ENCODE measurements at places on chromosomes 6 and 20.
A peak's percentile ranks its signal among the peaks of the same experiment; 100 is the strongest.

DNA sequence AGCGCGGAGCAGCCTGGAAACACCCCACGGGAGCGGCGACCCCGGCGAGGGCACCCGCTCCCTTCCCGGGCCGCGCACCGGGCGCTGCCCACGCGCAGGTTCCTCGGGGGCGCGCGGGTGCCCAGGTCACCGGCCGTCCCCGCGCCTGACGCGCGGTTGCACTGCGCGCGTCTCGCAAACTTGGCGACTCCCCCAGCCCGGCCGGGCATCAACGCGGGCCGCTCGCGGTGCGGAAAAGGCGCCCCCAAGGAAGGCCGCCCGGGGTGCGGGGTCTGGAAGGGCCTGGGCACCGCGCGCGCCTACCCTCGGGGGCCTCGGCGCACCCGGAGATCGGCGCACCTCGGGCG is 555 bp upstream of the ZBTB46 start:
- no peak for DNase-seq

DNA sequence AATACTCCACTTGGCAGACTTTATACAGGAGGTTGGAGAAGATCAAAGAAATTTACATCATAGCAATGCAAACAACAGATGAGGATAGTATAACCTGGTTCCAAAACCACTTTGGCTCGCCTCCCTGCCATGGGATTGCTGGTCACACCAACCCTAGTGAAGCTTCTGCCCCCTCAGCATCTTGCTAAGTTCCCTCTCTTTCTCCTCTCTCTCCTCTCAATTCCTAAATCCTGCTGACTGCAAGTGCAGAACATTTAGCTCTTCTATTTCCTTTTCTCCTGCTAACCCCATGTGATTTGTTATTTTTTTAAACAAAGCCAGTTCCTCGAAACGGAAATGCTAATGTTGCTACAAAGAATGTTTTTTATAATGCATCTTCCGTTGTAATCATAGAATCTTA is 50.3 kb upstream of the LY86 start:
- no peak for DNase-seq

GRCh38 chr20:62223571-62223970 is 3.5 kb upstream of the HRH3 start:
- no peak for DNase-seq

GRCh38 chr20:51394706-51395105 is 147.8 kb downstream of the NFATC2 start:
- no peak for DNase-seq

GRCh38 chr6:32152769-32153563 is 975 bp upstream of the PPT2 start:
- no peak for DNase-seq

GRCh38 chr6:169589699-169590257 is 112.1 kb downstream of the WDR27 start:
- DNase-seq, result no peak

- no peak for DNase-seq
Observed at GRCh38 chr6:41942067-41942851, 651 bp upstream of the CCND3 start.

- DNase-seq, result peak; percentile 92
Observed at GRCh38 chr6:89997456-89998445, 103.5 kb downstream of the GJA10 start.

- DNase-seq, result peak; percentile 56
Observed at GRCh38 chr20:62668441-62669027, 26.2 kb downstream of the SLCO4A1 start.

DNA sequence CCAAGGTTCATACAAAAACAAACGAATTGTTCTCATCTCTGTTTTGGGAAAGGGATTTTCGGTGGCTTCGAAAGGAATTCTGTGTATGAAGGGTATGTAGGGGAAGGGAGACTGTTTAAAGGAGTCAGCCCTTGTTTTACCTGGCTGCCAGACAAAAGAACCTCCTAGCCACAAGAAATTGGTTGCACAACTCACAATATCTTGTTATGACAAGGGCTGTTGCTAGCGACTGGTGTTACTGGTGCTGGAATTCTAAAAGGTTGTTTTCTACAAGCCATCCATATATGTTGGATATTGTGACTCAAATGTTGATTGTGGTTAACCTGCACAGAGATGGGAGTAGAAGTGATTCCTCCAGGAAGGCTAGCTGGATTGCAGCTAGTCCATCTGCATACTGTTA is 34.6 kb upstream of the CITED2 start:
- no peak for DNase-seq

DNA sequence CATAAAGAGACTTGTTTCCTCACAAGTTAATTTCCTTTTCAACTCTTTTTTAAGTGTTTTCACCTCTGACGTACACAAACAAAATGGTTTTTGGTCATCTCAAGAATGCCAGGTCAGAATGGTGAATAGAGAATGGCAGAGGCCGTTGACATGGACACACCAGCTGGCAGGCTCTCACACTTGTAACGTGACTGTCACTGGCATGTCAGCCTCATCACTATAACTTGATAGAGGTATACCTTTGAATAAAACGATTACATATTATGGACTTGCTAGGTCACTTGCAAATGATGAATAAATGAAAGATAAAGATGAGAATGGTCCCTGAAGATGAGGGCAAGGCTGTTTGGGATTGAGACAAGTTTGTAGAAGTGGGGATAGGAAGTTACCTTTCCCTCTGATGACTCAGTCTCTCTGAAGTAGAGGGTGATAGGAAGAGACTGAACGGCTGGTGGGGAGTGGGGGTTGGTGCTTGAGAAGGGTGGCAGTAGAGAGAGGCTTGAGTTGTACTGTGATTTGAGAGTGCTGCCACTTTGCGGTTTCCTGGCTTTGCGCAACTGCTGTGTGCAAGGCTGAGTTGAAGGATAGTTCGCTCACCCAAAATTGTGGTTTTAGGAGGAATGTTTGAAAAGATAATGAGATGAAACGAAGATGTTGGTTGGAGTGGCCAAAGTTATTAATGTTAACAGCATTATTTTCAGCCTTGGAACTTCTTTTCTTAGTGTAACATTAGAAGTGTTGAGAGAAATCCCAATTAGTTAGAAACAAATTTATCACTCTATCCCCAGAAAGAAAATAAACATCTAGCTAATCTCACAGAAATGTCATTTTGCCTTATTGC is 30.3 kb downstream of the TBPL1 start:
- DNase-seq, result no peak

DNA sequence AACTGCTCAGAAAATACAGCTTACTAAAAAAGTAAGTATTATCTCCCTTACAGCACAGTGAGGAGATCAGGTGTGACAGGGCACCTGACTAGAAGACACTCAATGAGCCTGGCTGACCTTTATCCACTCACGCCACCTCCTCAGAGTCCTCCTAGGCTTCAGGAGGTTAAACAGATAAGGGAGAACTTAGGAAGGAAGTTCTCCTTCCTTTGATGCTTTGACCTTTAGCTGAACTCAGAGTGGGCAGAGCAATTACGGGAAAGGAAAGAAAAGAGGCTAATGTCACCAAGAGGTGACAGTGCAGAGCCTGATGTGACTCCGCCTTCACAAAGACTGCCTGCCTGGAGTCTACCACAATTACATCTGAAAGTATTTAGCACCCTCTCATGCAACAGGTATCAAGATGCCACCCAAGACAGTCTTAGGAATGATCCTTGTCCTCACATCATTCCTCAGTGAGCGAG is 36.7 kb downstream of the MAN1A1 start:
- no peak for DNase-seq

GRCh38 chr20:56447227-56447626 is 21.2 kb upstream of the RTF2 start:
- DNase-seq, result no peak

- peak; percentile 35 for DNase-seq
Observed at GRCh38 chr6:84033523-84034451, at the start of gene MRAP2. TSS of gene MRAP2 (plus strand) at chr6:84033772. CDS start at chr6:84055319, 21,547 bp downstream.

GRCh38 chr20:32563311-32564272 is 21.5 kb downstream of the NOL4L start:
- DNase-seq, result no peak

DNA sequence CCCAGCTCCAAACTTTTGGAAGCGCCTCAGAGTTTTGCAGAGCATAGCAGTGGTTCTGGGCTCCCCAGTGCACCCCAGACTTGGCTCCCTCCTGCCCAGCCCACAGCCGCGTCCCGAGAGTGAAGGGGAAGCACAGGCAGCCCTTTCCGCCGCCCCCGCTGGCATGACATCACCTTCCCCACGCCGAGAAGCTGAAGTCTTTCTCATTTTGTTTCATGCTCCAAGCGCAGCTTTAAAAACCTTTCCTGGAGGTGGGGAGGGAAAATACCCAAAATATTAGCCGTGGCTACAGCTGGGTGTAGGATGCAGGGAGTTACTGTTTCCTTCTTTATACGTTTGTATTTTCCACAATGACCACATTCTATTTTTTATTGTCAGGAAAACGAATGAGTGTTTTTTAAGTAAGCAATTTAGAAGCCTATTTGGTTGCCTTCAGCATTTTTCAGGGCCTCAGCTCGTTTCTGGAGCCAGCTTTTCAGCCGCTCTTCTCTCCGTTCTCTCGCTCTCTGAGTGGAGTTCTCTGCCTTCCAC is 72.9 kb downstream of the SNX5 start:
- no peak for DNase-seq

- DNase-seq, result no peak
Observed at GRCh38 chr6:73738367-73739028, 42.5 kb downstream of the CD109 start.

DNA sequence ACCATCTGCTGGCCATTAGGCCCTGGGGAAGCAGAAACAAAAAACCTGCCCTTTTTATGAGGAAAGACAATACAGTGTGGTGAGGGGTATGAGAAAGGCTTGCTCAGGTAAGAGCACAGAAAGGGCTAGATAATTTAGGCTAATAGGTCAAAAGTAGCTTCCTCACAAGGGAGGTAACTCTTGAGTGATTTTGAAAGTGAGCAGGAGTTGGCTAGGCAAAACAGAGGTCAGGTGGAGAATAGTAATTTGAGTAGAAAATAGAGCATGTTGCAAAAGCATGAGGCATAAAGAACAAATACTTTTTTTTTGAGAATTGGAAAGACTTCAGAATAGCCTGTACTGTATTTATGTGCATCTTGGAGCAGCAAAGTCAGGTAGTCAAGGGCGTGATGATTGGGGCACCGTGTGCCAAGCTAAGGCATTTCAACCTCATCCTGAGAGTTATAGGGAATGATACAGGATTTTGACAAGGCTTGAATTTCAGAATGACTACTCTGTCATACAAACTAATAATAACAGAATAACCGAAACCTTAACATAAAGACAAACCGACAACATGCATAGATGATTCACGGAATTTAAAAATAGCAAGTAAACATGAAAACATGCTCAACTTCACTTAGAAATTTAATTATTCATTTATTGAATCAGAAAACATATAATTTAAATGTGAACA is 123.0 kb upstream of the ENPP5 start:
- no peak for DNase-seq

GRCh38 chr6:135008072-135008940 is 46.3 kb downstream of the HBS1L start:
- DNase-seq, result no peak

DNA sequence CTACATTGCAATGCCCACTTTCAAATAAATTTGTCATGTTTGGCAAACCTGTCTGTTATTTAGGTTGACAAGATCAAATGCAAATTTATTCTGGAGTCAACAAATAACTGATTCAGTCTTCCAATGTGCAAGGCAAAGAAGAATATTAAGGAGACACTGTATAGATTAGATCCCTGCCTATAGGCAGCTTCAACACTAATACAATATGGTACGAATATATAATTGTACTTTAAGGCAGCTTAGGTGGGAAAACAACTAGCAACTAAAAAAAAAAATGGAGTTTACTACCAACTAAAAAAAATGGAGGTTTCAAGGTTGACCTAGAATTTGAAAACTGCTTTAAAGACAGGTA is 1.7 kb upstream of the PHF10 start:
- DNase-seq, result no peak

DNA sequence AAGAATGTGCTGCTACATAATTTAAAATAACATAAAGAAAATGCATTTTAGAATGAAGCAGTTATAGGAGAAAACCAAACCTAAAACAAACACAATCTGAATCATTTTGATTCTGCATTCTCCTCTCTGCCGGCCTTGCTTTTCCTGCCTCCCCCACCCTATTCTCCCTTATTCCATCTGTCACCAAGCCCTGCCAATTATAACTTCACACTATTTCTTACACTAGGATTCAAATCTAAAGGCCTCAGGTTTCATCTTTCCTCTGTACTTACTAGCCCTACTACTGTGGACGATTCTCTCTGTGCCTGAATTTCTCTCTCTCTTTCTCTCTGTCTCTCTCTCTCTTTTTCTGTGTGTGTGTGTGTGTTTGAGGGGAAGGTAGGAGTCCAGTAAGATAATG is 18.7 kb upstream of the PRIM2 start:
- peak; percentile 69 for DNase-seq

- peak; percentile 30 for DNase-seq
Observed at GRCh38 chr20:59743767-59744485, 139.6 kb downstream of the PHACTR3 start.

DNA sequence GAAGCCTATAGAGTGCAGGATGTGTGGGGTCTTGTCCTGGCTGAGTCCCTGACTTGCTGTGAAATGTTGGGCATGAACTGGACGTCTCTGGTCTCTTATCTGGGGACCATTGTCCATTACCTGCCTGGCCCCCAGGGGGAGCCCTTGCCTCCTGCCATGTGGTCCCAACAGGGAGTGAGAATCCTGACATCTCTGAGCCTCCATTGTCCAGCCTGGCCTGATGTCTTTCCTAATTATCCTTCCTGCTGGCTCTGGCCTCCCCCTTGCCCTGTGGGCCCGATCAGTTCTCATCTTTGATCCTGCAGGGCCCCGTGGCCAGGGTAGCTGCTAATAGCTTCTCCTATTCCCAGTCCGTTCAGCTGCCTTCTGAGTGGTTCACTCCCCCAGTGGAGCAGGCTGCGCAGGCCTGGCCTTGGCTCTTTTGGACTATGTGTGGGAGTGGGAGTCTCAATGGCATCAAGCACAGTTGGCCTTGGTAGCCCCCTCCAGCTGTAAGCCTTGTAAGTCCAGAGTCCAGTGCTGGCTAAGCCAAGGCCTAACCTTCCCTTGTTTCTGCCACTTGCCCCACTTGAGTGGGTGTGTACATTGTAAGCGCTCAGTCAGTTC is 77.9 kb upstream of the RALY start:
- DNase-seq, result no peak

- no peak for DNase-seq
Observed at GRCh38 chr6:12150812-12151432, 138.8 kb downstream of the HIVEP1 start.

- DNase-seq, result no peak
Observed at GRCh38 chr20:6169251-6169650, 46.4 kb upstream of the FERMT1 start.

DNA sequence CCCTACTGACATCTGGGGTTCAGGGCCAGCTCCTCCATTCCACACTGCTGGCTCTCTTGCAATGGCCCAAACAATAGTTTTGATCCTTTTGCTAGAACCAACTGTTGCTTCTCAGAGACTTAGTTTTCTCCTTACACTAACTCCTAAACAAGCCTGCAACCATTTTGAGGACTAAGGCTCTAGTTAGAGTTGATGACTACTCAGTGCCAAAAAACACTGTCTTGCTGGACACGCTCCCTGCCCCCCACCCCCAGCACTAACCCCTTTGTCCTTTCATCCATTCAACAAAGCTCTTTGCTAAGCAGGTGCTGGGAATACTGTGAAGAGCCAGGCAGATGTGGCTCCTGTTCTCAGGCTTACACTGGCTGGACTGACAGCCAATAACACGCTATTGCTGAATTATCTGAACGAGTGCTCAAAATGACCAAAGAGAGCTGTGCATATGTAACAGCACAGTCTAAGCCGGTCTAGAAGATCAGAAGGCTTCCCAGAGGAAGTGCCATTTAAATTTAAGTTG is 17.6 kb downstream of the GCLC start:
- no peak for DNase-seq
